ENCODE measurements at places on chromosomes 4 and X.

DNA sequence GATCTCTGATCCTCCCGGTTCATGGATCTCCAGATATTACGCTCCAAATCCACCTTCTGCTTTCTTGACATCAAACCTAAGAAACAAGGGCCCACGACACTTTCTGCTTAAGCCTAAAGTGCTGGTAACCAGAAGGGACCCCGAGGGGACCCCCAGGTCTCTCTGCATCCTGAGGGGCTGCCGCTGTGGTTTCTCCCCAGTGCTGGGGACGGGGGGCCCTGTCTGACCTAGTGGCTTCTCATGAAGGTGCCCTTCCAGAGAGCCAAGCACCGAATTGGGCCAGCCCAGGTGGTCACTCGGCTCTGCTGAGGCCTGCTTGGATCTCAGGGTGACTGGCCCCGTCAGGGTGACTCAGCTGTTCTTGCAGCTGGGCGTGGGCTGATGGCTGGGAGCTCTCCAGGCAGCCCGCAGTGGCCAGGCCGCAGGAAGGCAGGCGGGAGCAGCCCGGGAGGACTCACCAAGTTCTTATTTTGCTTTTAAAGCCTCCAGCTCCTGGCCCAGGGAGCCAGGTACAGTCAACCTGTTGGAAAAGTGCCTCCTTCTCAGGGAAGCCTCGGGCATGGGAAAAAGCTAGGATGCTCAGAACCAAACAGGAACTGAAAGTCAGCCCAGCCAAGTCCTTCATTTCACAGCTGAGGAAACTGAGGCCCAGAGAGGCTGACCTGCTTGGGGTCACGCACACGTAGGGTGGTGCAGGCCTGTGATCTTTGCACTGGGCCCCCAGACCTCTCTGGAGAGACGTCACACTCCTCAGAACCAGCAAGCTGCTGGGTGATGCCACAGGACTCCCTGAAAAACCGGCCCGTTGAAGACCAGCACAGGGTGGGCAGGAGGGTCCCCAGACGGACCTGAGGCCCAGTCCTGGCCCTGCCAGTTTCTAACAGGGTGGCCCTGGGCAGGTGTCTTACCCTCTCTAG lies 16.7 kb downstream of the BLOC1S4 start:
- DNase-seq, result no peak

DNA sequence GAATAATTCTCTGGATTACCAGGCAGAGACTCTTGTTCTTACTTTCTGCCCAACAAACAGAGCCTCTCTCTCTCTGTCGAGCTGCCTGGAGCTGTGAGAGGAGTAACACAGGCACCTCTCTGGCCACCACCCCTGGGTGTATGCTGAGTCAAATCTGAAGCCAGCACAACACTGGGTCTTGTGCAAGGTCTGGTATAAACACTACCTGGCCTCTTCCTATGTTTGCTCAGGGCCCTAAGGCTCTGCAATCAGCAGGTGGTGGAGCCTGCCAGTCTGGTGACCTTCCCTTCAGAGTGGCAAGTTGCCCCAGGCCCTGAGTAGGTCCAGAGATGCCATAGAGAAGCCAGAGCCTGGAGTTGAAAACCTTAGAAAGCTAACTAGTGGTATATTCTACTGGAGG lies 139.9 kb downstream of the CPXCR1 start:
- no peak for DNase-seq

GRCh38 chr4:141058591-141059512 lies 74.4 kb downstream of the RNF150 start:
- DNase-seq, result no peak

- no peak for DNase-seq
These were observed 1.8 kb upstream of the PF4V1 start for GRCh38 chr4:73851293-73851692.

DNA sequence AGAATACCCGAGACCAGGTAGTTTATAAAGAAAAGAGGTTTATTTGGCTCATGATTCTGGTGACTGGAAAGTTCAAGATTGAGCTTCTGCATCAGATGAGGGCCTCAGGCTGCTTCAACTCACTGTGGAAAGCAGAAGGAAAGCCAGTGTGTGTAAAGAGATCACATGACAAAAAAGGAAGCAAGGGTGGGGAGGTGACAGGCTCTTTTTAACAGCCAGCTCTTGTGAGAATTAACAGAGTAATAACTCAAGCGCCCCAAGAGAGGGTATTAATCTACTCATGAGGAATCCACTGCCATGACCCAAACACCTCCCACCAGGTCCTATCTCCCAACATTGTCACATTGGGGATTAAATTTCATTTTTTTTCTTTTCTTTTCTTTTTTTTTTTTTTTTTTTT lies 6.3 kb upstream of the YIPF6 start:
- no peak for DNase-seq

DNA sequence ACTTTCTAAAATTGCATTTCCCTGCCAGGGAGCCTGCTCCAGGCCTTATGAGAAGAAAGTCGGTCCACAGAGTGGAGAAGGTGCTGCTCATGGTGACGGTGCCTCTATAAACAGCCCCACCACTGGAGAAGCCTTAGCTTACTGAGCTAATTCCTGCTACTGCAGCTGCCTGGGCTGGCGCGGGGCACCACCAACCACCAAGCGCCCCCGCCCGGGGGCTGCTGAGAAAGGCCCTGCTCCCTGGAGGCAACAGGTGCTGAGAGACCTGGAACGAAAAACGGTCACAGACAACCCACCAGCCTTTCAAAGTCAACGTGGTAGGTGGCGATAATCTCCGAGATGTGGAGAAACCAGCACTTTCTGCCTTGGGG lies 2.9 kb downstream of the HCFC1 start:
- no peak for DNase-seq

- no peak for DNase-seq
These were observed 105.3 kb upstream of the SPRY1 start for GRCh38 chr4:123291329-123291728.

- no peak for DNase-seq
These were observed 69.2 kb downstream of the SRPX start for GRCh38 chrX:38151441-38151840.

GRCh38 chr4:25956260-25956659 lies 42.2 kb downstream of the SMIM20 start:
- DNase-seq, result no peak

Measured in stimulated activated CD4-positive, alpha-beta T cell treated with anti-CD3 and anti-CD28 coated beads, Interleukin-1b, Interleukin-23, amount 100 ng/mL, for 1 hour (primary cell).